ENCODE measurements at places on chromosomes 7 and 10.

- no peak for DNase-seq
These were observed 8.7 kb downstream of the ACTR1A start for GRCh38 chr10:102493771-102494170.

DNA sequence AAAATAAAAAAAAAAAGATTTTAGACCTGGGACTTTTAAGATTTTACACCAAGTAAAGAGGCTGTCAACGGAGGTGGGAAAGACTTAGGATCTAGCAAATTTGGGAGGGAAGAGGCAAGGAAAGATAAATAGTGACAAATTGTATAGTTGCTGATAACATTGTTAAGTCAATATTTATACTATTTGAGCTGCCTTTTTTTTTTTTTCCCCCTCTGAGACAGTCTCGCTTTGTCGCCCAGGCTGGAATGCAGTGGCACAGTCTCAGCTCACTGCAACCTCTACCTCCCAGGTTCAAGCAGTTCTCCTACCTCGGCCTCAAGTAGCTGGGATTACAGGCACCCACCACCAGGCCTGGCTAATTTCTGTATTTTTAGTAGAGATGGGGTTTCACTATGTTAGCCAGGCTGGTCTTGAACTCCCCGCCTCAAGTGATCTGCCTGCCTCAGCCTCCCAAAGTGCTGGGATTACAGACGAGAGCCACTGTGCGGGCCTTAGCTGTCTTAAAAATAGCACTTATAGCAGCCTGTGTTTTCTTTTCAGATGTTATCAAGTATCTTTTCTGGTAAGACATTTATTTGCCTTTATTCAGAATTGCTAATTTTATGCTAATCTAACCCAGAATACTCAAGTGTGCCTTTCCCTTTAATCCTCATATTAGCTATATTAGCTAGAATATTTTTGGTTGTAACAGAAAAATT lies 94.5 kb downstream of the MMRN2 start:
- no peak for DNase-seq

GRCh38 chr7:129522088-129522970 lies 20.0 kb downstream of the SMKR1 start:
- no peak for DNase-seq

- no peak for DNase-seq
These were observed 32.6 kb downstream of the TMEM270 start for GRCh38 chr7:73893342-73894101.

- DNase-seq: no peak
These were observed 169.5 kb upstream of the FRMD4A start for GRCh38 chr10:14500172-14500765.

GRCh38 chr7:146735992-146736391 lies 619.4 kb downstream of the CNTNAP2 start:
- DNase-seq: no peak

DNA sequence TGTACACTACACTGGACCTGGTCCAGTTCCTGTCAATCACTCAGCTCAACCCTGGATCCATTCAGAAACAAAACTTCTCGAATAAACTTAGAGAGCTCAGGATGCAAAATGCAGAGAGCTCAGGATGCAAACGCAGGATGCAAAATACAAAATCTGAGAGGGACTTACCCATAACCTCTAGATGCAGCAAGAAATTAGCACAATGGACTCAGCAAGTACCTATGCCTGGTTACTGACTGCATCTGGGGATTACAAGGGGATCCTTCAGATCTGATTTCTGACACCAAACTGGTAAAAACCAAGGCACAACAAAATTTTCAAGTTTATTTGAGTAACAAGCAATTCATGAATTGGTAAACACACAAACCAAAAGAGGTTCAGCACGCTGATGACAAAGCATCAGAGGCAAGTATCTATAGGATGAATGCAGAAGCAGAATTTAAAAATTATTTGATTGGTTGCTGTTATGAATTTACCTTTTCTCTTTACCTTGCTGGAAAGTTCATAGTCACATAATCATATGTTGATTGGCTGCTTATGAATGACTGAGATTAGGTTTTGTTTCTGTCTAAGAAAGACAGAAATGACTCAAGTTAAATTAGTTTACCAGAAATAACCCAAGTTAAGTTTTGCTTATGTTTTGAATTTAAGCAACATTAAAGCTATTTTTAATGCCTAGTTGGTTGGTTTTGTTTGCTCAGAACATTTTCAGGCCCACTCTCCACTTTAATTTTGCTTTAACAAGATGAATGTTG lies 11.4 kb downstream of the GIMAP6 start:
- DNase-seq: no peak

DNA sequence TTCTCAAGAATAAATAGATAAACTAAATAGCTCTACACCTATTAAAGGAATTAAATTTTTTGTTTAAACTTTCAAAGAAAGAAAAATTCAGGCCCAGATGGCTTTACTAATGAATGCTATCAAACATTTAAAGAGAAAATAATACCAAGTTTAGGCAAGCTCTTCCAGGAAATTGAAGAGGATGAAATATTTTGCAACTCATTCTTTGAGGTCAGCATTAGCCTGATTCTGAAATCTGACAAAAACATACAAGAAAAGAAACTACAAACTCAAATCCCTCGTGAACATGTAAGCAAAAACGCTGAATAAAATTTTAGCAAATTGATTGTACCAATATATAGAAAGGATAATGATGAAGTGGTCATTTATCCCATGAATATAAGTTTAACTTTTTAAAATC lies 93.4 kb downstream of the RTKN2 start:
- DNase-seq: no peak

- no peak for DNase-seq
These were observed 33.9 kb upstream of the MSMB start for GRCh38 chr10:46079831-46080585.

DNA sequence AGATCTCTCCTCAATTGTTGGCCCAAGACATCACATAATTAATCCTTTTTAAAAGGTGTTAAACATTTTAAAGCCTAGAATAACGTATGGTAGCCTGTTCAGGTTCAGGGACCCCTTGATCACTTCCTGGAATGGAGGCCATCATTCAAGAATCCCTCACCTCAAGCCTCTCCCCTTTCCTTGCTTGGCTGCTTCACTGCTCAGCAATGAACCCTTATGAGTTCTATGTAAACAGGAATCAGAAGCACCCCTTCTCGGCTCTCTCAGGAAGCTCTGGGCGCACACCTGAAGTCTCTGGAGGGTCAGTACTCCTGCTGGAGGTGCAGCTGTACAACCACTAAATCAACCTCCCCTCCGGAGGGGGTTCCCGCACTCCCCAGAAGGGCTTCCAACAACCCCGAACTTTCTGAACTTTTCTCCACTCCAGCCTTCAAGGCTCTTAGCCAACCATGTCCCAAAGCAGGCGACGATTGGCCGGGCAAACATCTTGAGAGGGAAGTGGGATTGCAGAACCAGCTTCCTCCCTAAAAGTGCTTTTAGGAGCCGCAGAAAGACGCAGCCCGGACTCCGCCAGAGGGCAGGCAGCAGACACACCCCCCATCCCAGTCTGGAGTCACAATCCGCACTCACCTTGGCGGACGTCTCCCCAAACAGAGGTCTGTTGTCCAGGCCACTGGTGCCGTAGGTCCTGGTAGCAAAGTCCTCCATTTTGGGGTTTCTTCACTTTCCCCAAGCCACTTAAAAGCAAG lies 562 bp downstream of the TMEM243 start:
- no peak for DNase-seq

DNA sequence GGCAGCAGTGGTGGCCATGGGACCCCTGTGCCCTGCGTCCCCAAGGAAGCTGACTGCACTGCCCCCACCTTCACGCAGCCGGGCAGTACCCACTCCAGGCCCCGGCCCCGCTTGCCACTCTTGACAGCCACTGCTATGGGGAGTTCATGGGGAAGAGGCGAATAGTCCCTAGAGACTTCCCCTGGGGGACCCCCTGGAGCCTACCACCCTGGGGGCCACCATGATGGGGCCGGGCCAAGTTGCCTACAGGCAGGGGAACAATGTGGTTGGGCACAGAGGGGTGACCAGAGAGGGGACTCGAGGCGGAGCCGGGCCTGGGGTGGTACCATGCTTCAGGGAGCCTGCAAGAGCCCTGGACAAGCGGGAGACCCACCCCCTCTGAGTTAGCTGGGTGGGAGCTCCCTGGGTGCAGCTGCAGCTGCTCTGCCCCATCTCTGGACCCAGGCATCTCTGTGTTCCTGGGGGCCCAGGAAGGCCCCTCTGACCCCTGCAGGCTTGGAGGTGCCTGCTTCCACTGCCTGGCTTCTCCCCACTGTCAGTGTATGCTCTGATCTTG lies 567.6 kb downstream of the GRM8 start:
- no peak for DNase-seq

DNA sequence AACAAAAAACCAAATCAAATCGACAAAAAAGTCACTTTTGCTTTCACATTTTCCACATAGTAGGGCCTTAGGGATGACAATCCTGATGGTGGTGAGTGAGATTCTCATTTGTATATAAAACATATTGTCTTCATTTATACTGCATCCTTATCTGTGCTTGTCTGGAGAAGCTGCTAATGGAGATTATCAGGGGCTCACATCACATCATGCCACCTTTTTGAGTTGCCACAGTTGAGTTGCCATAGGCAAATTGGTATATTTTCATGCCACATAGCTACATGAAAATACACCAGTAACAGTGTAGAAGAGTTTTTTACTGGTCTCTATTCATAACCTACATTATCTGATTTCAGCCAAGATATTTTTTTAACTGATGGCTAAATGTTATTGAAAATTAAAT lies 85.3 kb downstream of the CNTNAP2 start:
- no peak for DNase-seq

- DNase-seq: no peak
These were observed 96.1 kb downstream of the SH3PXD2A start for GRCh38 chr10:103759100-103759781.

DNA sequence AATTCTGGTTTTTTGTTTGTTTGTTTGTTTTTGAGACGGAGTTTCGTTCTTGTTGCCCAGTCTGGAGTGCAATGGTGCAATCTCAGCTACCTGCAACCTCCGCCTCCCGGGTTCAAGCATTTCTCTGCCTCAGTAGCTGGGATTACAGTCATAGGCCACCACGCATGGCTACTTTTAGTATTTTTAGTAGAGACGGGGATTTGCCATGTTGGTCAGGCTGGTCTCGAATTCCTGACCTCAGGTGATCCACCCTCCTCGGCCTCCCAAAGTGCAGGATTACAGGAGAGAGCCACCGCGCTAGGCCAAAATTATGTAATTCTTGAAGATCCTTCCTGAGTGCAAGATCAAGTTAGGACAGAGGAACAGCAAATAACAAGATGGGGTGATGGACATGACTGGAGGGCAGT lies 719 bp downstream of the ZNF33B start:
- no peak for DNase-seq

DNA sequence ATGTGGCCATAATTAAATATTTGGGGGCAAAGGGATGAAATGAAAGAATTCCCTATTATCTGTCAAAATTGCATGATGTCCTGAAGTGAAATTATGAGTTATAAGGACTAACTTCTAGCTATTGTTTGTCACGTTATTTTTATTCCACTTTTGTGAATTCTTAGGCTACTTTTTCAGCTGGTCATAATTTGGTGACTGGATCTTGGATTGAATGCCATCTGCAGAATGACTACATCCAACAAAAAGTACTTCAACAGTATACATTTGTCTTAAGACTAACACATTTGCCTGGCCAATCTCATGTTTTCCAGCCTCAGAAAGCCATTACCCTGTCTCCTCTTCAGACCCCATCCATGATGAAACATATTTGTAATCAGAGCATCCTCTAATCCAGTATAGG lies 48.1 kb upstream of the WNT16 start:
- no peak for DNase-seq

GRCh38 chr10:5551531-5552375 lies 27.0 kb downstream of the CALML3 start:
- no peak for DNase-seq

GRCh38 chr10:98567391-98568133 lies 120.8 kb upstream of the HPS1 start:
- no peak for DNase-seq

- no peak for DNase-seq
These were observed 612.0 kb downstream of the CNTNAP2 start for GRCh38 chr7:146728611-146729010.

DNA sequence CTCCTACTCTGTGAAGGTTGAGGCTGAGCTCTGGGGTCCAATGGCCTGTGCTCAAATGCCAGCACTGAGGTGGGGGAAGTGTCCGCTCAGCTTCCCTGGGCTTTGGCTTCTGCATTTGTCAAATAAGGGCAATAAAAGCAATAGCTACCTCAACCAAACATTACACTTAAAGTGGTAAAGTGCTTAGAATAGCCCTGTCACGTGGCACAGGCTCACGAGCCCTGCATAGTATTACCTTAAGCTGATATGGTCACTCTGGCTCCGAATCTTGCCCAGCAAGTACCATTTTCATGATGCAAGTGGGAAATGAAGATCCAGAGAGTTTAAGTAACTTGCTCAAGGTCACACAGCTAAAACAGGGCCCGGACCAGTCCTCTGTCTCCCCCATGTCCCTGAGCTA lies 451.1 kb upstream of the ZMIZ1 start:
- DNase-seq: no peak

DNA sequence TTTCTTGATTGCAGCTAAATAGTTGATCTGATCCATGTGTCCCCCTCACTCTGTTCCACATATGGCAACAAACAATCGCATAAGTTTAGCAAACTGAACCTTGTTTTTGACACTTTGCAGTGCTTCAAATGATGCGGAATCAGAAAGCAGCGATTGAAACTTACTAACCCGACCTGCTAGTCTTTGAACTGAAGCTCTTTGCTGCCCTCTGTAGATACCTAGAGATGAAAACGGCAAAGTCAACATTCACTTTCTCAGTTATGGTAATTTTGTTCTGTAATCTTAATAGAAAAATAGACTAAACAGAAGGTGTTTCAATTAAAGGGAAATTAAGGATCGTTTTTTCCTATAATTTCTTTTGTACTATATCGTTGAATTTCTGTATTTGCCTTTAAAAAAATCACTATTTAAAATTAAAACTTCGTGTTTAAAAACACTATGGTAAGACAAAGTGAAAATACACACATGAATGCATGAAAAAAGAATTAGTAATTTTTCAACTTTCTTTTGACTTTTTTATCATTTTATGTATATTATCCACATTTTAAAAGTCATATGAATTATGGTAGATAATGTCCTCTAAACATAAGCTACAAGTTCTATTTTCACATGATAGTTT lies 276.5 kb downstream of the MAGI2 start:
- no peak for DNase-seq

GRCh38 chr10:12729885-12730284 lies 271.6 kb downstream of the CCDC3 start:
- DNase-seq: no peak

- no peak for DNase-seq
These were observed 32.2 kb downstream of the HACD1 start for GRCh38 chr10:17585016-17585415.

GRCh38 chr7:131040467-131040932 lies 287.2 kb upstream of the MKLN1 start:
- DNase-seq: no peak

- DNase-seq: no peak
These were observed 30.0 kb upstream of the WNT16 start for GRCh38 chr7:121298831-121299239.

All from stimulated activated CD4-positive, alpha-beta T cell treated with anti-CD3 and anti-CD28 coated beads, Interleukin-1b, Interleukin-23, amount 100 ng/mL, for 24 hours (primary cell).